Forelimb muscle (tissue), 1 donor: ENCODE measurements at places on chromosomes 16 and 17.
A peak's percentile ranks its signal among the peaks of the same experiment; 100 is the strongest.

DNA sequence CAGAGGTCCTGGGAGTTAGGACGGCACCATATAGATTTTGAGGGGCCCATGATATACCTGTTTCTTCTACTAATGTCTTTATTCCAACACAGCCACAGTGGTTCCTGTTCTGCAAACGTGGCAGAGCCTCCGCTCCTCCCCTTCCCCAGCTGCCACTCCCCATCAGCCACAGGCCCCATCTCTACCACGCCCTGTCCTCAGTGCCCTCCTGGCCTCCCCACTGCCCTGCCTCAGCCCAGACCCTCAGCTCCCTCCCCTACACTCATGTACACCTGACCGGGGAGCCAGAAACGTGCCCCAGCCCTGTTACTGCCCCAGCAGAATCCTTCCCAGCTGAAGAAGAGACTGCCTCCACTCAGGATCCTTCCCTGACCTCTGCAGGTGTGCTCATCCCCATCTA lies 11.9 kb upstream of the RBFOX3 start:
- no peak for DNase-seq

DNA sequence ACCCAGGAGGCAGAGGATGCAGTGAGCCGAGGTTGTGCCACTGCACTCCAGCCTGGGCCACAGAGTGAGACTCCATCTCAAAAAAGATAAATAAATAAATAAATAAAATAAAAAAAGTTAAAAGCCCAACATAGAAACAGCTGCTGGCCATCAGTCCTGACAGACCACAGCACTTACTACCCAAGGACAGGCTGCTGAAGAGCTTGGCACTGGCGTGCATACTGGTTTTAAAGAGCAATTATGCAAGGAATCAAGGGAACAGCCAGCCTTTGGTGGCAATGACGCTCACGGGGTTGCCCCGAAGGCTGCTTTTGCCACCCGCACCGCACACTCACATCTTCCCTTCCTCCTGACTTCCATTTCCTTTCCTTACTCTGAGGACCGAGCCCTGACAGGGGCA lies 4.2 kb downstream of the PLD6 start:
- no peak for DNase-seq

- DNase-seq, result no peak
Observed at GRCh38 chr17:14427900-14428647, 127.2 kb downstream of the HS3ST3B1 start.

- no peak for DNase-seq
Observed at GRCh38 chr17:42760652-42761581, at the start of gene RAMP2. TSS of gene RAMP2 (plus strand) at chr17:42761227. CDS start at chr17:42761262, 35 bp downstream.

- DNase-seq, result no peak
Observed at GRCh38 chr17:12928736-12929135, 89.1 kb downstream of the ELAC2 start.

- peak; percentile 29 for DNase-seq
Observed at GRCh38 chr17:77677211-77677610, 281.3 kb upstream of the TNRC6C start.

- DNase-seq, result no peak
Observed at GRCh38 chr17:7632492-7632894, 2.6 kb downstream of the SHBG start.

DNA sequence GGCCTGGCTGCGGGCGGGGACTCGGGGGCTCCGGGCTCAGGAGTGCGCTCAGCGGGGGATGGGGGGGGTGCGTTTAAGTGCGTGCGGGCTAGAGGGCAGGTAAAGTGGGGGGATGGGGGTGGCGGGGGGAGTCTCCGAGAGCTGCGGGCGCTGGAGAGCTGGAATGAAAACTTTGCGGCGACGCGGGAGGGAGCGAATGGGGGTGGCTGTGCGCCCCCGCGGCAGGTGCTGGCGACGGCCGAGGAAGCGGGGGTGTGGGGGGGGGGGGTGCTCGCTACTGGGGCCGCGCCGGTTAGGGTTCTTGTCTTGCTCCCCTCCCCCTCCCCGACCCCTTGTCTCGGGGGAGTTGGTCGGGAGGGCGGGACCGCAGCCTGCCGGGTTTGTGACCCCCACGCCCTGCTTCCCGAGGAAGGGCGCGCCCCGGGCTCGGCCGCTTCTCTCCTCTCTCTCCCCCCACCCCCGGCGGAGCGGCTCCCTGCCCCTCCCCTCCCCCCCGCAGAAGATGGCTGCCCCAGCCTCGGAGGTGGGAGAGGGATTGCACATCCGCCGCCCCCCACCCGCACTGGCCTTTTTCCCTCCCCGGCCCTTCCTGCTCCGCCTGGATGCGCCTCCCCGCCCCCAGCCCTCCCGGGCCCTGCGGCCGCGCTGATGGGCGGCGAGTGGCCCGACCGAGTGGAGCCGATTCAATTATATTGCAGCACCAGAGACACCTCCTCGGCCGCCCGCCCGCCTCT lies 649 bp downstream of the GSE1 start:
- no peak for DNase-seq

DNA sequence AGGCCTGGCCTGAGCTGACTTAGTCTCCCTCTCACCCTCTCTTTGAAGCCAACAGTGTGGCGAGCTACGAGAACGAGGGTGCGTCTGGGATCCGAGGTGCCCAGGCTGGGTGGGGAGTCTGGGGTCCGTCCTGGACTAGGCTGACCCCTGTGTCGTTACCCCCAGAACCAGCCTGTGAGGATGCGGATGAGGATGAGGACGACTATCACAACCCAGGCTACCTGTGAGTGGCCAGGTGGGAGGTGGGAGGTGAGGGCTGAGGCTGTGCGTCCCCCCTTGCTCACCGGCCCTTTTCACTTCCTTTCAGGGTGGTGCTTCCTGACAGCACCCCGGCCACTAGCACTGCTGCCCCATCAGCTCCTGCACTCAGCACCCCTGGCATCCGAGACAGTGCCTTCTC lies 1.6 kb downstream of the LAT start:
- DNase-seq, result no peak

GRCh38 chr17:49592263-49592662 lies 16.6 kb downstream of the NXPH3 start:
- DNase-seq, result no peak

DNA sequence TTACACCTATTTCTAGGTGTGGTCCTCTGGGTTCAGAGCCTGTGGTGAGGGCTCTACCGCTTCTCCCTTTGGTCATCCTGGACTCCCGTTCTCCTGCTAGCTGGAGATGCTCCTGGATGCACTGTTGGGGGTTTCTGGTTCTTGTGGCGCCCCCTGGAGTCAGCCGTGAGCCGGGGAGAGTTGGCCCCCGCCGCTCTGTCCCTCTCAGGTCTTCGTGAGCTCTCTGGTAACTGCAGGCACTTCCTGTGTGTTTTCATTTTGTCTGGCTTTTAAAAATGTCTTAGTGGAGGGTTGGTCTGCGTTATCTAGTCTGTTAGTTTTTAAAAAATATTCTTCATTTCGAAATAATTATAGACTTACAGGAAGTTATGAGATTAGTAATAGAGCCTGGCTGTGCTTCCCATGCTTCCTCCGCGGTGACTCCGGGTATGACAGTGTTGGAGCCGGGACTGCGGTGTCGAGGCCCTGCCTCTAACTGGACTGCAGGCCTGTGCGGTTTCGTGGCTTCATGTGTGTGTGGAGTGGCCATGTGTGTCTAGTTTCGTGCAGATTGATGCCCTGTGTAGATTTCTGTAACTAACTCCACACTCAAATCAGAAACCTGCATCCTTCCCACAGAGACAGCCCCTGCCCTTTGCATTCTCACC lies 78.0 kb upstream of the ZNF750 start:
- DNase-seq, result no peak

DNA sequence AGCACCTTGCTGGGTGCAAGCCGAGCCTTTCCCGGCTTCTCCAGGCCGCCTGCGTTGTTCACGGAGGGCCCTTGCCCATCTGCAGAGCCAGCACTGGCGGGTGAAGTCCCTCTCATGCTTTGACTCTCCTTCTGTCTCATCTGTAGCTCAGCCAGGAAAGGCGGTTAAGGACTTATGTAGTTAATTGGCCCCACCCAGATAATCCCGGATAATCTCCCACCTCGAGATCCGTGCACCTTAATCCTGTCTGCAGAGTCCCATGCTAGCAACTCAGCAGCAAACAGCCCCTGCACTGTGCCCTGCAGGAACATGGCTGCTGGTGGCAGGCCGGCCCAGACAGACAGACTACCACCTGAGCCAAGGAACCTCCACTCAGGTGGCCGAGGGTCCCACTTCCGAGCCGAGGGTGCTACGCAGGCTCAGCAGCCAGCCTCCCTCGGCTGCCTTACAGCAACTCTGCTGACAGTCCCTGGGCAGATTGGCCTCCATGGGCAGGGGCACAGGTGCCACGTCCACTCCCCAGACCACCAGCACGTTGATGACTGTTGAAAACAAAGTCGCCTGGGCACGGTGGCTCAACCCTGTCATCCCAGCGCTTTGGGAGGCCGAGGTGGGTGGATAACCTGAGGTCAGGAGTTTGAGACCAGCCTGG lies 16.9 kb downstream of the RAB40C start:
- DNase-seq, result no peak

- no peak for DNase-seq
Observed at GRCh38 chr17:30187573-30187972, 47.9 kb downstream of the SLC6A4 start.

- no peak for DNase-seq
Observed at GRCh38 chr17:44916781-44917241, 1.5 kb upstream of the GFAP start.

GRCh38 chr17:43830510-43831140 lies 2.3 kb downstream of the MPP3 start:
- DNase-seq, result no peak

GRCh38 chr16:47779201-47780016 lies 318.3 kb downstream of the PHKB start:
- DNase-seq, result no peak

DNA sequence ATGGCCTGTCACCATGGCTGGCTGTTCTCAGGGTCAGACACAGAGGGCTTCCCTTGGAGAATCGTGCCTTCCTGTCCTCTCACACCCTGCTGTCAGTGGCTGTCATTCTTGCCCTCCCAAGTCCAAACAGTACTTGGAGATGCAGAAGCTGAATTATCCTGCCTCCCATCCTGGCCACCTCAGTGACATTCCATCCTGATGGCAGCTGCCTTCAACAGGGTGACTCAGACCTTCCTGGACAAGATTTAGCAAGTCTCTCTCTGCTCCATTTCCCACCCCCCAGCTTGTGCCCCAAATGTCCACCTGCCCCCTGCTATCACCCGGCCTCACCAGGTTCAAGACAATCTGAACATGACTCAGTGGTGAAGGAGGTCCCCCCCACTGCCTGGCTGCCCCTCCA lies 4.8 kb upstream of the KRT36 start:
- no peak for DNase-seq

GRCh38 chr16:19771796-19772195 lies 53.7 kb downstream of the IQCK start:
- DNase-seq, result no peak

DNA sequence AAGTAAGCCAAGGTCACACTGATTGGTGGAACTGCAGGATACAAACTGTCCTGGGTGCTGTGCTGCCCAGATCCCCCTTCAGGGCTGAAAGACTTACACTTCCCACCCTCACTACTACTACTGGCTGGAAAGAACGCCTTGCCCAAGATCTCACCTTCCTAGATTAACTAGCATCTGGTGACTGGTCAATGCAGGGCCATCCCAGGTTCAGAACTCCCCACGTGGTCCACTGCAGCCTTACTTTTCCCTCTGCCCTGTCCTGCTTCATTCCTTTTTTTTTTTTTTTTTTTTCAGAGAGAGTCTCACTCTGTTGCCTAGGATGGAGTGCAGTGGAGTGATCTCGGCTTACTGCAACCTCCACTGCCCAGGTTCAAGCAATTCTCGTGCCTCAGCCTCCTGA lies 2.3 kb upstream of the PDZD9 start:
- DNase-seq, result no peak

DNA sequence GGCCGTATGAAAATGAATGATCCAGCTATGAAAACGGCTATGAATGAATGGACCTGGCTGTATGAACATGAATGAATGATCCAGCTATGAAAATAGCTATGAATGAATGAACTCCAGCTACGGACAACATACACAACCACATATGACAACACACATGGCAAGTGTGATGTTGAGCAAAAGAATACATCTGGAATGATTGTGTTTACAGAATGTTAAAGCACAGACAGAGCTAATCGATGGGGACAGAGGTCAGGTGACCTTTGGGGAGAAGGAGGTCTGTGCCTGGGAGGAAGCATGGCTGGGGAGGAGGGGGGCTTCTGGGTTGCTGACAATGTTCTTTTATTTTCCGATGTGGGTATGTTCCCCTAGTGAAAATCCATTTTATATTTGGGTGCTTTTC lies 174.0 kb upstream of the WSCD1 start:
- DNase-seq, result no peak

DNA sequence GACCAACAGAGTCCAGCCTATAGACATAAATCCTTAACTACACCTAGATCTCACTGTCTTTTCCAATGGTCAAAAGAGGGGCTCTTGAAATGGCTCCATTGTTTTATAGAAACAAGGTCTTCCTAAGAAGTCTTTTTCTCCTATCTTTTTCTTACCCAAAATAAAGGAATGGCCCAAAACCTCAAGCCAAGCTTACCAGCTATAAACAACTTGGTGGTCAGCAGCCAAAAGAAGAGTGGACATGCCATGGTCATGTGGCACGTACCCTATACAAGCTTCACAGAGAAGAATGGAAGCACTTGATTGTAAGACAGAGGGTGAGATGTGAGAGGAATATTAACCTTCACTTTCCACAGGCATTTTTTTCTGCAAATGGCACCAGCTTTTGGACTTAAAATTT lies 82.1 kb upstream of the GNAO1 start:
- DNase-seq, result no peak

DNA sequence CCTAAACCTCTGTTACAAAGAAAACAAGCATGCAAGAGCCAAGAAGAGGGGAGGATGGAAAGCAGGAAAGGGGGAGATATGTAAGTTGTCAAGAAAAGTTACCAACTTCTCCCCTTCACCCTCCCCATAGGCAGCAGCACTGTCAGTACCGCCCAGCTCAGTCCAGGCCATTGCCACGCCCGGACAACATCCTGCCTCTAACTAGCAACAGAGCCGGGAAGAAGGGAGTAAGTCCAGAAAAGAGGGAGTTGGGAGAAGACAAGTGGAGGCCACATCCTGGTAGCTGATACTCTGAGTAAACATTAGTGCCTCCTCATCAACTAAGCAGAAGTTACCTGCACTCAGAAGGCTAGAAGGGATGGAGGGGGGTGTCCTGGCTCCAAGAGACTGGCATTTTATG lies 113.6 kb downstream of the SMG6 start:
- no peak for DNase-seq

- DNase-seq, result no peak
Observed at GRCh38 chr17:10042589-10043244, 137.6 kb upstream of the RCVRN start.

- DNase-seq, result no peak
Observed at GRCh38 chr16:46859719-46860152, 24.4 kb upstream of the GPT2 start.

DNA sequence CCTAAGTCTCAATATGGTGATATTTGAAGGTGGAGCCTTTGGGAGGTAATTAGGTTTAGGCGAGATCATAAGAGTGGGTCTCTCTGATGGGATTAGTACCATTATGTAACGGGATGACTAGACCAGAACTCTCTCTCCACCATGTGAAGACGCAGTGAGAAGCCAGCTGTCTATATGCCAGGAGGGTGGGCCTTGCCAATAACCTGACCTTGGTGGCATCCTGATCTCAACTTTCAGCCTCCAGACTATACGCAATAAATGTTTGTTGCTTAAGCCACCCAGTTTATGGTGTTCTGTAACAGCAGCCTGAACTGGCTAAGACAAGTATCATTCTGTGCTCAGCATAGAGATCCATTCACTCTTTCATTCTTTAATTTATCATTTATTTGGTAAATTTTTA lies 167.2 kb upstream of the CDH11 start:
- DNase-seq, result no peak

GRCh38 chr17:74051348-74051747 lies 152.1 kb upstream of the RPL38 start:
- no peak for DNase-seq
